H4 (cell line): ENCODE measurements at places on chromosomes 2 and 18. TPM values are rescaled to one million over a fixed set of nuclear protein-coding genes. Genes with fewer than 3 reads are reported as not detected.

GRCh38 chr18:35707247-35707646 is 125.7 kb downstream of the GALNT1 start:
- no peak for DNase-seq

GRCh38 chr2:160936044-160936806 is 224.0 kb upstream of the TANK start:
- no peak for DNase-seq

- peak; percentile 72 for DNase-seq
Measured at GRCh38 chr18:67425672-67426071, 90.8 kb downstream of the DSEL start.

- DNase-seq = no peak
Measured at GRCh38 chr2:189013671-189014448, 39.7 kb downstream of the COL3A1 start.

DNA sequence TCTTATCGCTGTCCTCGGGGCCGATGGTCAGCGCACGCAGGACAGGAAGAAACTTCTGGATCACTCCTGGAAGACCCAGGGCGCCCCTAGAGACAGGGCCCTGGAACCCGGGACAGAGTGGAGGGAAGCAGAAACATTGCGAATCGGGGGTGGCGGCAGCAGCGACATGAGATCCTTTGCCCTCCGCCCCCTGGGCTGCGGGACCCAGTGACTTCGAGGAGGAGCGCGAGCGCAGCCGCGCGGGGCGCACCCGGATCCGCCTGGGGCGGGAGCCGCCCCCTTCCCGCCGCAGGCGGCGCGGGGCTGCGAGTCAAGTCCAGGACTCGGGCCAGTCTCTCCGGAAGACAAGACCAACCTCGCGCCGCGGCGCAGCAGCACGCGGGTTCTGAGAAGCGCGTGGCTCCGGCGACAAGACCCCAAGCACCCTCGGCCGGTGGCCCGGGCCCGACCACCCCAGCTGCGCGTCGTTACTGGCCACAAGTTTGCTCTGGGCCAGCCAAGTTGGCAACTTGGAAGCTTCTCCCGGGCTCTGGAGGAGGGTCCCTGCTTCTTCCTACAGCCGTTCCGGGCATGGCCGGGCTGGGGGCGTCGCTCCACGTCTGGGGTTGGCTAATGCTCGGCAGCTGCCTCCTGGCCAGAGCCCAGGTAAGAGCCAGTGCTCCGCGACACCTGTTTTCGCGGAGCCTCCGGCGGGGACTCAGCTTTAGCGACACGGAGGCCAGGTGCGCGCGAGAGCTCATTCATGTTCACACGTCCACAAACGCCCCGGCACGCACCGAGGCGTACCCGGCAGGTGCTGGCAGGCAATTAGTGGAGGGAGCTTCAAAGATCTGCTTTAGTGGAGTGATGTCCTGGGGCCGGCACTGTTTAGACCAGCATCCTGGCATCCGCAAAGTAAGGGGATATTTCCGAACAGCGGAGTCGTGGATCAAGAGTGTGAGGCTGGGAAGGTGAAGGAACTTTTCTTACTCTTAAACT is at the start of gene PTH2R:
PTH2R (plus strand) TSS at position 319 of the 978 bp plus-strand sequence; CDS start at position 571, 252 bp downstream.
- DNase-seq = no peak

DNA sequence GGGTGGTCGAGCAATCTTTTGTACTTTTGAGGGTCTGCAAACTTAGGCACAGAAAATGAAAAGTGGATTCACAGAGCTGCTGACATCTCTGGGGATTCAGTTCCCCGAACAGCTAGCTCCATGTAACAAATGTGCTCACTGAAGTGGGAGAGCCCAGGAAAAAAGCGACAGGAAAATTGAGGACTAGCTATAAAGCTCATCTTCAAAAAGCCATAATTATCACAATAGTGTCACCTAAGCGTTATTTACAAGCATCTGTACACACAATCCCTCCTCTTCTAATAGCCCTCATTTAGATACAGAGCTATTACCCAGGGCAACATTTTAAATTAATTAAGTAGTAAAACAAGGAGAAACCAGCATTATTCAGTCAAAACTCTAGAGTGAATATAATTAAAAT is 36.1 kb downstream of the RNF152 start:
- DNase-seq = no peak

DNA sequence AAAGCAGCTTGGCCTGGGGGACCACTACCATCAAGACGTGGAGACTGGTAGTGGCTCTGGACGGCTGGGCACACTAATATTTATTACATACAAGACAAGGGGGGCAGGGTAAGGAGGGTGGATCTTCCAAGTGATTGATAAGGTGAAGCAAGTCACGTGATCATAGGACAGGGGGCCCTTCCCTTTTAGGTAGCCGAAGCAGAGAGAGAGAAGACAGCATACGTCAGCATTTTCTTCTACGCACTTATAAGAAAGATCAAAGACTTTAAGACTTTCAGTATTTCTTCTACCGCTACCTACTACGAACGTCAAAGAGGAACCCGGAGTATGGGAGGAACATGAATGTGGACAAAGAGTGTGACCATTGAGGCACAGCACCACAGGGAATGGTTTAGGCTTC is 307.9 kb downstream of the RPIA start:
- DNase-seq = no peak

Gene SCYGR4
- not detected in 2 replicates for total RNA-seq

Gene KCNF1
- total RNA-seq = 0.14 TPM in 1 of 2 replicates, not detected in the other

Gene CYP20A1
- total RNA-seq = 15.3 and 16.4 TPM in 2 replicates

Gene DSG4
- total RNA-seq = not detected in 2 replicates
